Stimulated activated CD8-positive, alpha-beta memory T cell treated with anti-CD3 and anti-CD28 coated beads, Interleukin-15, amount 100 ng/mL, for 4 hours (primary cell): ENCODE measurements at places on chromosomes 6 and 20.

GRCh38 chr6:137043710-137044365 lies 927 bp downstream of the IL20RA start:
- no peak for DNase-seq

DNA sequence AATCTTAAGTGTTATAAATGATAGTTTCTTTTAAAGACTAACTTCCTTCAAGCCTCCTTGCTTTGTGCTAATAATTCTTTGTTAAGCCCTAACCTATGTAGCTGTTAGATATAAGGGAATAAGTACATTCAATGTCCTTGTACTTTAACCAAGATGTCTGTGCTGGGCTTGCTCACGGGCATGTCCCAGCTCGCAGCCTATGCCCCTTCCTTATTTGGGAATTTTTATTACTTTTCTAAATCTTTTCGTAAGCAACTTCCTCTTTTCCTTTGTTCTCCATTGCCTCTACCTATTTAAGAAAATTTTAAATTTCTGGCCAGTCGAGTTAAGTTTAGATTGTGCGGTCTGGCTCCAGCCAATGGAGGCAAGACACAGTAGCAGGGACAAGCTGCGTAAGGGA lies 26.0 kb upstream of the CDK19 start:
- DNase-seq = no peak

DNA sequence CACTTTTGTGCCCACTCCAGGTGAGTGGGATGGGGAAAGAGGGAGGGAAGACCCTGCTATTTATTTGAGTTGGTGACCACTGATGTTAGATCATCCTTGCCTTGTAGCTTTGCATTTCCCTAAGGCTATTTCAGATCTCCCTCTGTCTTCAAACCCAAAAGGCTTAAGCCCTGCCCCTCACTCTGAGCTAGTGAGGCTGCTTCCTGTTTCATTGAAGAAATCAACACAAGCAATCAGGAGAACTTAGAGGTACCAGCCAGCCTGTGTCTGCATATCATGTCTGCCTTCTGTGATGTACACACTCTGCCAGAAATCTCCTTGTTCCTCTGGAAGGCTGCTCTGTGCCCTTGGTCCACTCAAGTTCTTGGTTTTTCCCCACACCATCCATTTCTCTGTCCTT lies 135.3 kb downstream of the ARID1B start:
- no peak for DNase-seq

DNA sequence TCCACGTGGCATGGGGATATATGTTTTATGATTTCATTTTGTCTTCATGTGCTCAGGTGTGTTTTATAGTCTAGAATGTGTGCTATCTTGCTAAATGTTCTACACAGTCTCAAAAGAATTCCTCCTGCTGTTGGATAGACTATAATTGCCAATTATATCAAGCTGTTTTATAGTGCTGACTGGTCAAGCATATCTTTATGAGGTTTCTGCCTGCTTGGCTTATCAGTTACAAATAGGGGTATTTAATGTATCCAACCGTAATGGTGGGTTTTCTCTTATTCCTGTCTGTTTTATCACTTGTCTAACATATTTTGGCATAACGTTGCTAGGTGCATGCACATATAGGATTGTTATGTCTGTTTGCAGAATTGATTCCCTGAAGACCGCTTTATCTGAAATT lies 201.3 kb downstream of the EYS start:
- no peak for DNase-seq

DNA sequence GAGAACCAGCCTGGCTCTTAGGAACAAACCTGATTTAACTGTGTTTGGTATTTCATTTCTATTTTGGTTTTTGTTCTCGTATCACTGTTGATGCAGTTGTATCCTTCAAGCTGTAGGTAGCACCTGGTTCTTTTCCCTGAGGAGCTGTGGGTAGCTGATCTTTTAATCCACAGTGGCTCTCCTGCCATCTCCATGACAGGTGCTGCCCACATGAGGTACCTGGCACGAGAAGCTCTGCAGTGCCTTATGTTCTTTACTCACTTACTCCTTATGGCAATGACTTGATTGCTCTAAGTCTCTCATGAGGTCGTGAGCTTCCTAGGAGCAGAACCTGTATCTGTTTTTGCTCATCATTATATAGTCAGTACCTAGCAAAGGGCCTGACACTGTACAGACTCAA lies 74.3 kb upstream of the EMILIN3 start:
- DNase-seq = no peak

- no peak for DNase-seq
Measured at GRCh38 chr6:111618407-111618806, 12.7 kb upstream of the TRAF3IP2 start.

DNA sequence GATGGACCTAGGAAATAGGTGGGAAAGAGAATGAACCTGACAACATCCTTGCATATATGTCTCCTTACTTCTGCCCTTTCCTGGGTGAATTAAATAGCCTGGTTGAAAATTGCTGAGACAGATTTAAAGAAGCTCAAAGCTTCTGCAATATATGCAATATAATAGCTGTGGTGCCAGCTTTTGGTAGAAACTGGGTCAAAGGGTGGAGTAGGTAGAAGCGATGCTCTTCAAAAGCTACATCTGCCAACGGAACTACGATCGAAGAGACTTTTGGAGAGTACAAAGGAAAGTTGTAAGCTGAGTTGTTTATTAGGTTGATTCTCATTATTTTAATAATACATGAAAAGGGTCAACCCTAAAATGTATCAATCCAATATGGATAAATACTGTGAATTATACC lies 22.8 kb upstream of the TTK start:
- DNase-seq = no peak

GRCh38 chr6:4308364-4308763 lies 173.0 kb upstream of the ECI2 start:
- DNase-seq = no peak

DNA sequence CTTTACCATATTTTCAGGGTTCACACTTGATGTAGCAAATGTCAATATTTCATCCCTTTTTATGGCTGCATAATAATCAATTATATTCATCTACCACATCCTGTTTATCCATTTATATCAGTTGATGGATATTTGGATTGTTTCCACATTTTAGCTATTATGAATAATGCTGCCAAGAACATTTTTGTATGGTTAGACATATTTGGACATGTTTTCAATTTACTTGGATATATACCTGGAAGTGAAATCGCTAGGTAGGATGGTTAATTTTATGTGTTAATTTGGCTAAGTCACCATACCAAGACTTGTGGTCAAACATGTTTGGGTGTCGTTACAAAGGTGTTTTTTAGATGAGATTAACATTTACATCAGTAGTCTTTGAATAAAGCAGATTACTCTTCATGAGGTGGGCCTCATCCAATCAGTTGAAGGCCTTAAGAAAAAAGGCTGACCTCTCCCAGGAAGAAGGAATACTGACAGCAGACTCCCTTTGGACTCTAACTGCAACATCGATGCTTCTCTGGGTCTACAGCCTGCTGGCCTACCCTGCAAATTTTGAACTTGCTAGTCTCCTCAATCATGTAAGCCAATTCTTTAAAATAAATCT lies 196.5 kb downstream of the BACH2 start:
- DNase-seq = no peak

GRCh38 chr6:31399589-31400466 lies 3.6 kb upstream of the MICA start:
- DNase-seq = peak; percentile 49

GRCh38 chr6:39104528-39104927 lies 10.5 kb downstream of the SAYSD1 start:
- no peak for DNase-seq

GRCh38 chr6:33431880-33432541 lies 12.1 kb downstream of the SYNGAP1 start:
- DNase-seq = no peak

DNA sequence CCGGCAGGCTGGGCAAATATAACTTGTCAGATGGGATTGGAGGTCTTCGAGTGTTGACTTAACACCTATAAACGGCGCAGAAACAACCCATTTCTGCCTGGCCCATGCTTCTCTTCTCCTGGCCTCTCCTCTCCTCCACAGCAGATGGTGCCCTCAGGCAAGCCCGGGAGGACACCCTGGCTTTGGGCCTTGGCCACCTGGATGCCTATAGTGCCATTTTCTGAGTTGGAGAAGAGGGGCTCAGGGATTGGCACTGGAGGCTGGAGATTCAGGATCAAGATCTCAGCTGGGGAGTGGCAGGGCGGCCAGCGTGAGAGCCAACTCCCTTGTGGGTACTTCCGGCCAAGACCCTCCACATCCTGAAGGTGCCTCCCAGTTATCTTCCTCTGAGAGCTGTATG lies 211.9 kb upstream of the PMEPA1 start:
- no peak for DNase-seq

DNA sequence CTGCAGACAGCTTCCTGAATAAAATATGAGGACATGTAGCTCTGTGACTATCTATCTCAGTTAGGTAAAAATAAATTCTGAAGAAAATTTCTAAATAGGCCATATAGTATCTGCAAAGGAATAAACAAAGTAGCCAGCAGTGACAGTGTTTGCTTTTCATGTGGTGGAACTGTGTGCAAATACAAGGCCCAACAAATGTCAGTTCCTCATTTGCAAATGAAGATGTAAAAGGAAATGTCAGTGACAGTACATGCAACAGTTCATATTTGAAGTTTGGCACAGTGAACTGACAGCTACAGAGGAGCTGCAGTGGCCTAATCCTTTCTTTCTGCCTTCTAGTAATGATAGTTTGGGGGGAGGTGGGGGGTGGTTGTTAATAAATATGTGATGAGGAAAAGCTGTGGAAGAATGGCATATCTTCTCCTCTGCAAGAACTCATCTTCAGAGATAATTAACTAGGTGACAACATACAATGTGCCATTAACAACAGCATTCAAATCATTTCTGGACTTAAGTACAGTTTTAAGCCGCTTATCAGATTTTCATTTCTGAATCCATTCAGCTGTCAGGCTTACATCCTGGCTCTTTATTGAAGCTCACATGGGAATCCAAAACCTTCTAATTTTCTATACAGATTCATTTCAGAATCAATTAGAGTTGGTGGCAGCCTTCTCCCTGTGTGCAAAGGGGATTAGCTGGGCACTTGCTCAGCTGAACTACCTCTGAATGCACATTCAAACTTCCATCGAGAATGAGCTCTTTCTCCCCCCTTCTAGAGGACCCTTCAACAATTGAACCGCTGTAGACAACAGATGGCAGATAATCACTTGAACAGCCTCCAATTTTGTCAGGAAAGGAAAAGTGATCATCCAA lies 1059.0 kb upstream of the EPHA7 start:
- no peak for DNase-seq

DNA sequence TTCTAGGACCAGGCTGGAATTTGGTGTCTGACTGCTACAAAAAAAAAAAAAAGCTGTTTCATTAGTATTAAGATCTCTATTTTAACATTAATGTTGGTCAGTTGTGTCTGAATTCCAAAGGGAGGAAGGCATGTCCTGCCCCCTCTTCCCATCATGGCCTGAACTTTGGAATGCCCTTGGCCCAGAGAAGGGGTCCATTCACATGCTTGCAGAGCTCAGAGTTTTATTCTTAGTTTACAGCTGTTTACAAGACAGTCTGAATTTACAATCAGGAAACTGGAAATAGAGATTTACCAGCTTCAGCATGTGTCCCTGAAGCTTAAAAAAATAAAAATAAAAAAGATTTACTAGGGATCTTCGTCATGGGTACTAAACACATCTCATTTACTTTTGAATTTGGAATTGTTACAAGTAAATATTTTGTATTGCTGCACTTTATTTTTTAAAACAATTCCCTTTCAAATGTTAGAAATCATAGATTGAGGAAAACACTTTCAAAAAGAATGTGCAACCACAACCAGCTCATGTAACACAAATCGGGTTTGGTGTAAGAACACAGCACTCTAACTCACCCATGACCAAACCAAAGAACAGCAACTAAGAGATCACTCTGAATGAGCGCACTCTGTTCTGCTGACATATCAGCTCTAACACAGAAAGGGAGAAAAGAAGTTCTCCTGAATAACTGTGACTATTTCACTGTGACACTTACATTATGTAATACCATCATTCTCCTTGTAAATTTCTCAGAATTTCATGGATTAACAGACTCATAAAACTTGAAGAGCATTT lies 6.6 kb upstream of the SERPINB6 start:
- no peak for DNase-seq
